ENCODE measurements at places on chromosomes 3 and 15.

DNA sequence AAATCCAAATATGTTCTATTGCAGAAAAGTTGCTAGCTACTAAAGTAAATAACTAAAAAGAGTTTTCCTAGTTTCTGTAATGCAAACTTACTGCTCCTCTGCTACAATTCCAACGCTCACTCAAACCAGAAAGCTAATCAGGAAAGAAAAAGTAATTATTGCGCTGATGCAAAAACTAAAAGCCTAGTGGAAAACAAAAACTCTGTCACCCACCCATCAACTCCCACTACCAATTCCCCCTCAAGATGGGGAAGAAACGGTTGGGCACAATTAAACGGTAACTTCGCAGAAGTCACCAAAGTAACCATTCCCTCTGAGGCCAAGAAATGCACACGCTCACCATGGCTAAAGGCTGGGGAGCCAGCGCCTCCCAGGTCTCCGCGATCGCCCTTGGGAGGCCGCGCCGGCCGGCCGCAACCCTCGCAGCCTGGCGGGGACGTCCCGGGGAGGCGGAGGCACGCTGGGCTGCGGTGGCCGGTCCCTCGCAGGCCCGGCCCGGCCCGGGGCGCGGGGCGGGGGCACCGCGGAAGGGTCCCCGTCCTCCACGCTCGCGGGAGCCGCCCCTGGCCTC lies 684 bp downstream of the SLTM start:
- no peak for DNase-seq

GRCh38 chr3:135528413-135529015 lies 437.0 kb upstream of the PPP2R3A start:
- DNase-seq, result no peak

DNA sequence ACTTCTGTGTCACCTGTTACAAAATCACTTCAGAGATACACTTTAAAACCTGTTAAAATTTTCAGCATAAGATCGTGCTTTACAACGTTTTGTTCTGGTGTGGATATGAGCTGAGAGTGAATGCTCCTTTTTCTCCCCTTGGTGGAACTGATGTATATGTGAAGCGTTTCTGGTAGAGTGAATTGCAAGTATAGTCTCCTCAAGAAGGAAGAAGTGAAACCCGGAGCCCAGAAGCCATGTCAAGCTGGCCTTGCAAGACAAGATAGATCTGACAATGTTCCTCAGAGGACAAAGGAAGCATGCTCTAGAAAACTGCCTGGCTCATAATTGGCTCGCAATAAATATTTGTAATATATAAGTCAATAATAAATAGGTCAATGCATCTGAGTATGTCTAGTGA lies 23.6 kb downstream of the SERPINI2 start:
- no peak for DNase-seq

GRCh38 chr3:89260721-89261120 lies 153.3 kb downstream of the EPHA3 start:
- no peak for DNase-seq

DNA sequence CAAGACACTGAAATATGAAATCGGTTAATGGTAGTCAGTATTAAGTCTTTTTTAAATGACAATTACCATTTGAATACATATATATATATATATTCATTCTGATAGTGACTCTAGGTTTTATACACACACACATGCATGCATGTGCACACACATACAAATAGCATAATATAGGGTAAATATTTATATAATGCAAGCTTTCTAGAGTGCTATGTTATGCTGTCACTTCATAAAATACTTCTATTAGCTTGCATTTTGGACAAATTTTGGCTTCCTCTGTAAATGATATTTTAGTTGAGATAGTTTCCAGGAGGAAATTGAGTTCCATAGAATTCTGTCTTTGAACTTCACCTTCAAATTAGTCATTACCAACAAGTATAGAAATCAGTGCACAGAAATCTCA lies 89.9 kb upstream of the EPHA3 start:
- DNase-seq, result no peak

DNA sequence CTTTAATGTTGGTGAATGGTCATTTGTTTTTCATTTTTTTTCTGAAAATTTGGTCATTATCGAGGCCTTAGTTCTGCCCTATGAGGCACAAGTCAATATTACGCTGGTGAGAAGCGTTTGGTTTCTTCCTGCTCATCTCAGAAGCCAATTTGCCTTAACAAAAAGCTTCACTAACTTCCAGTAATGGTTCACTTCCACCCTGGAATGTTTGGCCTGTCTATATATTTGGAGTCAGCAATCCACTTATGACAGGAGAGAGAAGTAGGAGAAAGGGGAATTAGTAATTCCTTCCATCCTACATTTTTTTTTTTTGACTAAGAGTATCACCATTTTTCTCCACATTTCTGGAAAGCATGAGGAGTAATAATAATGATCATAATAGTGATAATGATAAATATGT lies 124.4 kb downstream of the DIPK2A start:
- DNase-seq, result no peak

- DNase-seq, result no peak
Observed at GRCh38 chr15:35104526-35105147, 19.5 kb upstream of the NANOGP8 start.

- no peak for DNase-seq
Observed at GRCh38 chr3:189849262-189849661, 218.1 kb downstream of the TP63 start.

GRCh38 chr15:35630985-35631384 lies 85.0 kb upstream of the DPH6 start:
- no peak for DNase-seq

GRCh38 chr3:182760576-182761164 lies 32.6 kb upstream of the ATP11B start:
- DNase-seq, result no peak

- no peak for DNase-seq
Observed at GRCh38 chr3:78847203-78847602, 920.6 kb downstream of the ROBO1 start.

DNA sequence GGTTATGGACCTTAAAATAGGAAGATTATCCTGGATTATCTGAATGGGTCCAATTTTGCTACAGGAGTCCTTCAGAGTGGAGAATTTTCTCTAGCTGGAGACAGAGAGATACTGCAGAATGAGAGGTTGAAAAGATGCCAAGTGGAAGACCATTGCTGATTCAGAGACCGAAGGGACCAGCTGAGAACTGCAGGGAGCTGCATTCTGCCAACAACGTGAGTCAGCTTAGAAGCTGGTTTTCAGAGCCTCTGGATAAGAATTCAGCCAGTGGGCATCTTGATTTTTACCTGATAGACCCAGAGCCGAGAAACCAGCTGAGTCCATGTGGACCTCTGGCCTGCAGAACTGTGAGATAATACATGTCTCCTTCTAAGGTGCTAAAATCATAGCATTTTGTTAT lies 234.0 kb downstream of the NR2F2 start:
- no peak for DNase-seq

GRCh38 chr15:99148851-99149276 lies 44.0 kb downstream of the SYNM start:
- DNase-seq, result no peak

- DNase-seq, result no peak
Observed at GRCh38 chr15:41115161-41115651, 874 bp downstream of the INO80 start.

GRCh38 chr3:194333212-194333980 lies 17.7 kb downstream of the CPN2 start:
- peak; percentile 82 for DNase-seq

GRCh38 chr15:88648357-88649214 lies 9.8 kb downstream of the ISG20 start:
- no peak for DNase-seq

GRCh38 chr3:58325525-58325992 lies 7.1 kb upstream of the PXK start:
- no peak for DNase-seq

DNA sequence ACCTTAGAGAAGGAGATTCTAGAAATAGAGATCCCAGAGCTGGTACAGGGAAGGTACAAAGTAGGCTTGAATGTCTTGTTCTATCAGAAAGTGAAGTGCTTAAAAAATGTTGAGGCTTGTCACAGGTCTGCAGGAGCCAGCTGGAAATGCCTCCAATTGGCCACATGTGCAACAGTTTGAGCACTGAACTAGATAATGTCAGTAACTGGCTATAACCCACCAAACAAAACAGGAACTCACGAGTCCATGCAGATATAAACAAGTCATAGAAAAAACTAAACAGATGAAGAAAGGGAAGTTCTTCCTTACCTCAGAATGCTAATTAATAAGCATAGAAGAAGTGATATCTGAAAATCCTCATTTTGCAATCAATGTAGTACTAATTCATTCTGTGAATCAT lies 11.9 kb upstream of the TF start:
- no peak for DNase-seq

GRCh38 chr3:139978966-139979365 lies 44.0 kb downstream of the CLSTN2 start:
- DNase-seq, result no peak

DNA sequence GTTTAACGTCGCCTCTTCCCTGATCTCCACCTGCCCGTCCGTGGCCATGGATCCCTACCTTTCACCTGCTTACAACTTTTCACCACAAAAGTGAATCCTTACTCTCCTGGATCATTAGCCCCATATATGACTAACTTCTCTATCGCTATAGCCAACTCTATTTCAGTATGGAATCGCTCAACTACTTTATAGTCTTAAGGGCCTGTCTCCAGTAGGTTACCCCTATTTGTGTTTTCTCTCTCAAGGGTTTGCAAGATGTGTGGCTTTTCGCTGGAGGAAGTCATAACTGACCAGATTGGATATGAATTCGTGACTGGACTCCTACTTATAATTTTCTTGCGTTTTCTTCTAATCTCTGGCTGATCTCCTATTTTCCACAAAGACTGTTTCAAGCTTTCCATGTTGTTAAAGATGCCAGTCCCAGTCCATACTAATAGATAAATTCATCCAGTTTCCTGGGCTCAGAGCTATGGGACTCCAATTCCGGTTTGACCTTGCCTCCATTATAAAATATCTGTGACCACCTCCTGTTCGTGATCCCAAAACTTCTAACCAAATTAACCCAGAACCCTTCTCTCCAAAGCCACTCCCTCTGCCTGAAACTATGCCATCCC lies 1.3 kb upstream of the STAG1 start:
- no peak for DNase-seq

DNA sequence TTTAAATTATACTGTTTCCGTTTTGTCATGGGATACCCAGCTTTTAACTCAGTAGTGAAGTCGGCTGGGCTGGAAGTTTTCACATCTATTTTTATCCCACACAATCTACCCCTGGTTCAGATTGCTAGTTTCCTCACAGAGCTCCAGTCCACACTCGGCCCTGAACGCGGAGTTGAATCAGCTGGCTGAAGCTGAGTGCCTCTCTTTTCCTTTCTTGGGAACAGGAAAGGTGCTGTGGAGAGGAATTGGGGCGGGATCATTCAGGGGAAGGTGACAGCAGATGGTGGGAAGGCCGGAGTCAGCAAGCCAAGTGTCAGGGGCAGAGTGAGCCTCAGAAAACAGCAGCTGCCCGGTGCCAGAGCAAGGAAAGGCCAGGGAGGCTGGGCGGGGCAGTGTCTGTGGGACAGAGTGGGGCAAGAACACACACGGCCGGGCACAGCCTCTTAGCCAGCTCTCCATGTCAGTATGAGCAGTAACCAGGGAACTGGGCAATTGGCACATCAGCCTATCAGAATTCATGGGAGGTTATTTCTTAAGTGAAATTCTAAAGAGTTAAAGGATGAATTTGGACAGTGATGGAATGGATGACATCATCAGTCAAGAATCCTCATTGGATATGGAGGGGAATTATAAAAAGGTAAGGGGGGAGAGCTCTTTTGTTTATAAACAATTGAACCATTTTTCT lies 135.7 kb upstream of the IL12A start:
- DNase-seq, result no peak

DNA sequence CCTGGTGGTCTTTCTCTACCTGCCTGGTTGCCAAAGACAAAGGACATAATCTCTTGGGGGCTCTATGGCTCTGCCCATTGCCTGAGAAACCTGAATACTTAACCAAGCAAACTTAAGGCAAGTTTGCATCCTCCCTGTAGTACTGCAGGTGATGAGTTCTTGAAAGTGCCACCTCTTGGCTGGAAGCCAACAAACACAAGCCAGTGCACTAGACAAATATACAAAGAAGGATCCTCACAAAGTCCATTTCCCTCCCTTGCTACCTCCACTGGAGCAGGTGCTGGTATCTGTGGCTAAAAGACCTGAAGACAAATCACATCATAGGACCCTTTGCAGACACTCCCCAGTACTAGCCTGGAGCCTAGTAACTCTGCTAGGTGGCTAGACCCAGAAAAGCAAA lies 772.3 kb downstream of the SI start:
- no peak for DNase-seq

DNA sequence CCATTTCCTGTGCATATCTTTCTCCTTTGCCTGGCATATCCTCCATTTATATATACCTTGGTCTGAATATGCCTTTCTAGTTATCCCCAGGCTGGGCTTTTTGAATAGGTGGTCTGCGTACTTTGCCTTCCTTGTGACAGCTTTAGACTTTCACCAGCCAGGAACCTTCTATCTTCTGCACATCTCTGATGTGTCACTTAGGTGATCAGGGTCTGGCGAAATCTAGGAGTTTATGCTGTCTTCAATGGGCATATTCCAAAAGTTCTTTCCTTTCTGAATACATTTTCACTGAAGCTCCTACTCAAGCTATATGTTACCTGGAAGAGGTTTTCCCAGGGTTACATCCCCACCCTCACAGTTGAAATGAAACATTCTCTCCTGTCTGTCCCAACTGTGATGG lies 27.8 kb upstream of the ST3GAL6 start:
- no peak for DNase-seq

DNA sequence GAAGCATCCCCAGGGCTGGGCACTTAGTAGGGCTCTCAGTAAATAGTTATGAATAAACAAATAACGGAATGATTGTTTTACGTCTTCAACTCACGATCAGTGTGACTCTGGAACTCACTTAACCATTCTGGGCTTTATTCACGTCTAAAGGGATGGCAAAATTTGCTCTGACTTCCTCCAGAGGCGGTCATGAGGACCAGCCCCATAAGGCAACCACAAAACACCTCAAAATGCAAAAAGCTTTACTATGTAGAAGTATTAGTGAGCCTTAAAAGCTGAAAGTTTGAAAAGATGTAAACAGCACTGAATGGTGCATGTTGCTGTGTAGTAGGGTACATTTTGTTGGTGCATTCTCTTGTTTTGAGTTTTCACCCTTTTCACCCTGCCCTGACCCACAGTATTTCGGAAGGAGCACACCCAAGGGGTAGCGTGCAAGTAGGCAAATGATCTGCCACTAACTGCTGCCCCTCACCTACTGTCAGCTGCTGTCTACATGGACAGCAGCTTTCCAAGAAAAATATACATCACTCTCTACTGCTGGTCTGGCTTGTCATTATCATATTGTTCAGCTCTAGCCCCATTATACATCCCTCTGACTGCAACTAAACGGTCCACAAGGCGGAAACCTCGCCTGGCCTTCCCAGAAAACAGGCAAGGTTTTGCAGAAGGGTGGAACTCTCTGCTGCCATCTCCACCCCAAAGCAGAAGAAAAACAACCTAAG lies 308.5 kb upstream of the PROK2 start:
- DNase-seq, result no peak
